Psoas muscle (tissue), 8 donors: ENCODE measurements at places on chromosomes 7 and 10. TPM values are rescaled to one million over a fixed set of nuclear protein-coding genes. Genes with fewer than 3 reads are reported as not detected.

Gene FAM171A1
- 4.4 TPM for polyA plus RNA-seq

Gene ZNF438
- polyA plus RNA-seq, result 26.1 TPM

Gene GLUD1
- polyA plus RNA-seq, result 57.0 TPM

Gene MRPS17
- 45.4 TPM for polyA plus RNA-seq

Gene OPN4
- 0.14 TPM for polyA plus RNA-seq

Gene ZNF786
- 4.4 TPM for polyA plus RNA-seq

Gene PKD1L1
- 0.56 TPM for polyA plus RNA-seq

Gene ADRB1
- 0.12 TPM for polyA plus RNA-seq

Gene LRIT1
- not detected for polyA plus RNA-seq

Gene FRMPD2
- not detected for polyA plus RNA-seq

Gene PTPRN2
- 0.74 TPM for polyA plus RNA-seq

Gene TMEM270
- polyA plus RNA-seq, result not detected

Gene TRAPPC14
- 13.1 TPM for polyA plus RNA-seq

Gene CCNY
- polyA plus RNA-seq, result 40.8 TPM

Gene HPS6
- polyA plus RNA-seq, result 12.5 TPM

Gene IFIT1B
- polyA plus RNA-seq, result not detected

Gene TAS2R4
- polyA plus RNA-seq, result 0.04 TPM

Gene CPA4
- polyA plus RNA-seq, result 0.68 TPM

Gene ZDHHC6
- polyA plus RNA-seq, result 27.7 TPM

Gene PGAM1
- 112 TPM for polyA plus RNA-seq

Gene CALHM3
- polyA plus RNA-seq, result not detected

Gene EBLN1
- polyA plus RNA-seq, result not detected

Gene ZNF503
- 1.1 TPM for polyA plus RNA-seq

Gene SLC13A4
- 0.01 TPM for polyA plus RNA-seq

Gene PDSS1
- 14.2 TPM for polyA plus RNA-seq

Gene EIF5AL1
- polyA plus RNA-seq, result 1.9 TPM

Gene PTPRZ1
- polyA plus RNA-seq, result not detected

Gene LDB3
- 518 TPM for polyA plus RNA-seq

Gene PLXDC2
- 9.2 TPM for polyA plus RNA-seq

Gene CYP3A7
- polyA plus RNA-seq, result not detected

Gene GPR26
- polyA plus RNA-seq, result 0.01 TPM
